NCI-H2029 treated with DMSO at 0.1 percent for 48 hours (cell line): ENCODE measurements at places on chromosomes 5 and 9.

GRCh38 chr5:389891-390622 lies 52.9 kb upstream of the EXOC3 start:
- no peak for DNase-seq

DNA sequence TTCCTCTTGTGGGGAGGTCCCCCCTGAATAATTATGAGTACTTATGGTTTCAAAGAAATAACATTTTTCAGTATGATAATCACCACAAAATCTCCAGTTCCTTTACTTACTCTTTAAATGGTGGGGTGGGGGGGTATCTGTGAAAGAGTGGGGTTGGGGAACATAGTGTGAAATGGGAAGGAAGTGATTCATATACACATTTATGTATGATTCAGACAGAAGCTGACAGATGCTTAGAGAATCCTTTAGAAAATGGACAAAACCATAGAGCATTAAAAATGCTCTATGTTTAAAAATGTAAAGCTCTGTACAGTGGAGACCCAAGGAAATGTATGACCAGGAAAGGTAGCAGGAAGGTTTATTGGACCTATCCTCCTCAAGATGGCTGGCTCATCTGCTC lies 267.5 kb upstream of the GRIA1 start:
- DNase-seq: no peak

DNA sequence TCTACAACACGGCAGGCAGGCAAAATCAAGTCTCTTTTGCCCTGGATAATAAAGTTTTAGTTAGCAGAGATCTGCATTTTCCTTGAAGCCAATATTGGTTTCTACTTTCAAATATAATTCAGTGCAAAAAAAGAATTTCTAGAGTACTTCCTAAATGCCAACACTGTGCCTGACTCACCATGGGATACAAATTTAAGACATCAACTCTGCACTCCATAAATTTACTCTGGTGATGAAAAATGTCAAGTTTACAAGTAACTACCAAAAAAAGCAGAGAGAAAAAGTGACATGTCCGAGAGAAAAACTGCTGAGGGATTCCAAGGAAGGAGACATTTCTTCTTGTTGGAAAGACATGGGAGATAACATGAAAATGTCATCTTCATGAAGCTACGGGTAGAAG lies 119.7 kb downstream of the RAPGEF6 start:
- DNase-seq: no peak

DNA sequence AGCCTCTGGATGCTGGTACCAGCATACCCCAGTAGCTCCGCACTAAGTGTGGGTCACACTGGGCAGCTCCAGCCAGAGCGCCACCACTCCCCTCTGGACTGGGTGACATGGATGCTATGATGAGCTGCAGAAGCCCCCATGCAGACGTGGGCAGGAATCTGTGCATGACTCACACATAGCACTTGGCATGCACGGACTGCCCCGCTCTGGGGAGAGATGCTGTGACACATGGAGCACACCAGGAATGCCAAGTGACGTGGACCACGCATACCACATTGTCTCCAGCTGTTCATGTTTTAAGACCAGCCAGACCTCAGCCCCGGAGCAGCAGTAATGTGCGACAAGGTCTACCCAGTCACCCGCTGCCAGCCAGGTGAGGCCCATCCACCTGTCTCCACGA lies 64.1 kb downstream of the SEMA4D start:
- DNase-seq: no peak

- no peak for DNase-seq
These were observed 8.6 kb upstream of the TBCA start for GRCh38 chr5:77784735-77785134.

DNA sequence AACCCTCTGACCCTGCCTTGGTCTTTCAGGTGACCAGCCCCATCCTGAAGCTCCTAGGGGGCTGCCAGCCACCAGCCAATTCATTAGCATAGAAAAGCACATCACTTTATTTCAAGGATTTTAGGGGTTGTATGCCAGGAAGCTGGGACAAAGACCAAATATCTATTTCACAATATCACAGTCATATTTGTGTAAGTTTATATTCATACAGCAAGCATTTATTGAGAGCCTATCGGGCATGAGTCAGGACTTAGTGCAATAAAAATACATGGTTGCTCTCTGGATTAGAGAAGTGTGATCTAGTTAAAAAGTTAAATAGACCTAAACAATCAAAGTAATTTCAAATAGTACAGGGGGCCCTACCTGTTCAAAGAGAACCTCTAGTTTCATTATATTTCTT lies 113.8 kb downstream of the ERCC6L2 start:
- DNase-seq: no peak

- DNase-seq: peak; percentile 19
These were observed 42.5 kb upstream of the GLRX start for GRCh38 chr5:95864944-95865504.

DNA sequence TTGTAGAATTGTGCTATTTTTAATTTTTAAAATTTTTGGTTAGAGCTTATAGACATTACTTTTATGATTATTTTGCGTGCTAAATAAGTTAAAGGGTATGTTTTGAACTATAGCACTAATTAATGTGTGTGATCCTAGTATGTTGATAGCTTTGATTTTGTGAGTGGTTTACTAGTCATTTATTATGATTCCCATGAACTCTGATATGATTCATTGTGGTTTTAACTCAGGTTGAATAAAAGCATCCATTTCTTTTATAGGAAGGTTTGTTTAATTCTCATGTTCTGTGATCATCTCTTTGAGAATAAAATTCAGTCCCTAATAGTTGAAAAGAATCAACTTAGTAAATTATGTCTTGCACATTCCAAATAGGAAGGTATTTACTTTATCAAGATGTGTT lies 22.5 kb downstream of the C5orf22 start:
- DNase-seq: no peak

DNA sequence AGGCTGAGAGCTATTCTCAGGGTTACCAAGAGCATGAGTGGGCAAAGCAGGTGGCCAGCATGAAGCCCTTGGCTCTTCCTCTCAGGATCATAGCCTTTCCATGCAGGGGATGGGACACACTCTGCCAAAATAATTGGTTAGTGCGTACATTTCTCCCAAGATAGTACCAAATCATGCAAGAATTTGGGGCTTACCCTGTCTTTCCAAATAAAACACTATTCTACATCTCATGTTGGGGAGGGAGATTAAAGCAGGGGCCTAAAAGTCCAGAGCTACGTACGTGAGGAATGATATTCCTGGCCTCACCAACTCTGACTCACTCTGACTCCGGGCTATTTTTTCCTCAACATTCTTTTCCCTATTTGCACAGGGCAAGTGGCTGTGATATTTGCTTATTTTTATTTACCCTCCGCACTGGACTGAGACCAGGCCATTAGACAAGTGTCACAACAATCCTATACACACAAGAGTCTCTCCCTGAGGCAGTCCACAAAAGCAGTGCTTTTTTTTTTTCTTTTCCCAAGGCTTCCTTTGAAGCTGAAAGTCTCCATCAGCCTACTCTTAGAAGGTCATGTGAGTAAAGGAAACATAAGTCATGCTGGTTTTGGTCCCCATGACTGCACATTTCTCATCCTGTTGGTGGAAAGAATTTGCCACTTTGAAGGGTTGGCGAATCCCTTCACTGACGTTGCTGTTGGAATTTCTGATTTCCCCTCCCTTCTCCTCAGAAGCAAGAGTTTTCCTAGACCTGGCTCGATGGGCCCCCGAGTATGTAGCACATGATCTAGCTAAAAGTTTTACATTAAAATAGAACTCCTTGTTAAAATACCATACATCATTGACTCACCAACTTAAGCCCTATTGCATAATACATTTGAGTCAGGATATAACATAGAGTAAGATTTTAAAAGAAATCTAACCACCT lies 40.0 kb downstream of the TMEM252 start:
- peak; percentile 68 for DNase-seq

- DNase-seq: no peak
These were observed 2.5 kb upstream of the NKD2 start for GRCh38 chr5:1005904-1006655.
